Esophagus squamous epithelium (tissue), 5 donors: ENCODE measurements at places on chromosomes 3 and 15.

GRCh38 chr3:62467966-62468722 is 94.8 kb upstream of the FEZF2 start:
- DNase-seq: no peak

- DNase-seq: no peak
Observed at GRCh38 chr3:119681279-119681678, 4.1 kb upstream of the COX17 start.

- DNase-seq: no peak
Observed at GRCh38 chr15:27817258-27817657, 281.9 kb downstream of the OCA2 start.

DNA sequence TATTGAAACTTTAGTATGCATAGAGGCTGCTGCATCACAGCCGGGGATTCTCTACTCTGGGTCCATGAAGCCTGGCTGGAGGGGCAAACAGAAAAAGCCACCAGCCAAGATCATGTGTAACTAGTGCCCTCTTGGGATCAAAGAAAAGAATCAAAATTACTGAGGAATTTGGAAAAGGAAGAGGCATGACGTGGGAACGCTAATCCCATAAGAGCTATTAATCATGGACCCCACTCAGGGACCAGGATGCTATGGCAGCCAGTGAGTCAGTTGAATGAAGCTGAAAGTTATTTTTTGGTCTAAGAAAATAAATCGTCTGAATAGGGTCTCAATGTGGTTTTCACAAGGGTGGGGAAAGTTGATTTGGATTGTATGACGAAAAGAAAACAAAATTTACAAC is 1165.1 kb downstream of the ROBO2 start:
- DNase-seq: no peak

DNA sequence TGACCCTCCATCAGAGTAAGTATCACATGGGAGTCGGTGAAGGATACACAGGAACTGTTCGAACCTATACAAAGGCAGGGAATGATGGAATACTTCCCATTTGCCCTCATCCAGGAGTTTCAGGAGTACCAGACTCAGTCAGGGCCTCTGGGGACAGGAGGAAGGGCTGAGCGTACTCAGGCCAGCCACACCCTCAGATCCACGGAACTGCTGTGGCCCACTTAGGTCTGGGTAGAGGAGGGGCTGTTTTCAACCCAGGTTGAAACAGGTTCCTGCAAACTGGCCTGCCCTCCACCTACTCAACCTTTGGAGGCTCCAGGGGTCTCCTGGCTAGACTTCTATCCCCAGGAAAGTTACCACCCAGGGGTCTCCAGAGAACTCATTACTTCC is 6.7 kb upstream of the IGDCC3 start:
- no peak for DNase-seq

- no peak for DNase-seq
Observed at GRCh38 chr3:107870096-107870495, 220.7 kb downstream of the CD47 start.

DNA sequence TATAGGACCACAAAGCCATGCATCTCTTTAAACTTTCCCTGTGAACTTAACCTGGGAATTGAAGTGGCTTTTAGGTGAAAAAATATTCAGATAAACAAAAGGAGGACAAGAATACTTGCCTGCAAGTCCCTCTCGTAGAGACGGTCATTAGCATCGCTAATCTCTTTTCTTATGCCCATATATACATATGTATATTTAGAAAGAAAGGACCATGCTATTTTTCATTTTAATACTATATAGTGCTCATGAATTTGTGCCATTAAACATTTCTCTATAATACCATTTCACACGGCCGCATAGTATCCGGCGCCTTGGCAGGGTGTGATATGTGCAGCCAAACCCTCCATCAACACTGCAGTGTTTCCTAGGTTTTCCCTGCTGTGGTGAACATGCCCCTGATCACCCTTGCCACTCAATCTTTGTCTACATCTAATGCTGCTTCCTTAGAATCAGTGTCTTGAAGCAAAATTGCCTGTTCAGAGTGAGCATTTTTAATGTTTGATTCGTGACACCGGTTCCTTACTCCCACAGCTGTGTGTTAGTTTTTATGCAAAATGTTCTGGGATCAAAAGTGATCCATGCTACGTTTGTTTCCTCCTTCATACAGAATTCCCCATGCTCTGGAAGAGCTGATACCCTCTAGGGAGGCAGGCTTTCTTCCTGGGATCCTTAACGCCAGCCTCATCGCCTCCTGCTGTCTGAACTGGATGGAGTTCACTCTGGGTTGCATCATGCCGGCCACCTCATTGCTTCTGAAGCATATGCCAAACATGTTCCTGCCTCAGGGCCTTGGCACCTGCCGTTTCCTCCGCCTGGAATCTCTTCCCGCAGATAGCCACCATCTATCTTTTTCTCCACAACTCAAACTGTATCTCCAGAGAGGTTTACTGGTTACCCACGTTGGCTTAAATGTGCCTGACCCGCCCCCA is 118.1 kb downstream of the FBLN2 start:
- DNase-seq: no peak

GRCh38 chr3:46559091-46559704 is 6.9 kb downstream of the LRRC2 start:
- no peak for DNase-seq

GRCh38 chr3:198030125-198030524 is 70.1 kb downstream of the LMLN start:
- no peak for DNase-seq

- DNase-seq: no peak
Observed at GRCh38 chr3:94645790-94646189, 582.9 kb downstream of the NSUN3 start.

GRCh38 chr15:93109336-93110102 is 20.5 kb upstream of the RGMA start:
- no peak for DNase-seq

GRCh38 chr3:131555456-131555855 is 52.7 kb upstream of the MRPL3 start:
- DNase-seq: no peak

- DNase-seq: no peak
Observed at GRCh38 chr15:71515375-71516186, 294.8 kb upstream of the NR2E3 start.

- DNase-seq: no peak
Observed at GRCh38 chr15:41585127-41586047, 26.4 kb downstream of the TYRO3 start.

GRCh38 chr3:118501152-118501551 is 533.5 kb downstream of the IGSF11 start:
- no peak for DNase-seq

GRCh38 chr3:194468086-194468485 is 18.7 kb downstream of the ATP13A3 start:
- no peak for DNase-seq

- DNase-seq: no peak
Observed at GRCh38 chr15:68022061-68022460, 32.1 kb upstream of the PIAS1 start.

- DNase-seq: no peak
Observed at GRCh38 chr15:64398575-64398974, 10.9 kb downstream of the TRIP4 start.
